A549 (cell line): ENCODE measurements at places on chromosomes 12 and 14. TPM values are rescaled to one million over a fixed set of nuclear protein-coding genes. Genes with fewer than 3 reads are reported as not detected.

- DNase-seq, result no peak
Measured at GRCh38 chr12:105409801-105410471, 79.4 kb downstream of the C12orf75 start.

- DNase-seq, result no peak
Measured at GRCh38 chr14:94593749-94594431, 12.7 kb downstream of the SERPINA5 start.

GRCh38 chr12:42498549-42499247, 90.8 kb downstream of the PRICKLE1 start:
- DNase-seq, result no peak

The NDRG2 gene
- polyA plus RNA-seq, result 3.6 to 4.7 TPM (median 4.1 TPM) in 3 replicates

DNA sequence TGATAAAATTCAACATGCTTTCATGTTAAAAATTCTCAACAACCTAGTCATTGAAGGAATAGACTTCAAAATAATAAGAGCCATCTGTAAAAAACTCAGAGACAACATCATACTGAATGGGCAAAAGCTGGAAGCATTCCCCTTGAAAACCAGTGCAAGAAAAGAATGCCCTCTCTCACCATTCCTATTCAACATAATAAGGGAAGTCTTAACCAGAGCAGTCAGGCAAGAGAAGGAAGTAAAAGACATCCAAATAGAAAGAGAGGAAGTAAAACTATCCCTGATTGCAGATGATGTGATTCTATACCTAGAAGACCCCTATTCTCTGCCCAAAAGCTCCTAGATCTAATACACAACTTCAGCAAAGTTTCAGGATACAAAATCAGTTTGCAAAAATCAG, 52.9 kb downstream of the APOBEC1 start:
- no peak for DNase-seq

DNA sequence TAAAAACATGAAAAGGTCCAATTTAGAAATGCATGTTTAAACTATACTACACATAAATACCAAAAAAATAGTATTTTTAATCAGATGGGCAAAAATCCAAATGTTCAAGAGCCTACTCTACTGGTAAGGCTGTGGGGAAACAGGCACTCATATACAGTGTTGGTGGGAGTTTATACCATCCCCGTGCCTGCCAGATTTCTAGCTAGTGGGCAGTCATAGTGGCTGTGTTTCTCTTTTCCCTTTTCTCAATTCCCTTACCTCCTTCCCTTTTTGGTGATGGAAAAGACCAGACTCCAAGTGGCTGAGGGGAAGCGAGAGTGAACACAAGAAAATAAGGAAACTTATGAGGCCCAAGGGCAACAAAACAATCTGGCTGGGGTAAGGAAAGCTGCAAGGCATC, 14.7 kb downstream of the ZNF641 start:
- no peak for DNase-seq

GRCh38 chr14:91654836-91655235, 77.0 kb downstream of the CATSPERB start:
- no peak for DNase-seq

- peak; percentile 33 for DNase-seq
Measured at GRCh38 chr12:15227004-15227679, 5.9 kb upstream of the RERG start.

DNA sequence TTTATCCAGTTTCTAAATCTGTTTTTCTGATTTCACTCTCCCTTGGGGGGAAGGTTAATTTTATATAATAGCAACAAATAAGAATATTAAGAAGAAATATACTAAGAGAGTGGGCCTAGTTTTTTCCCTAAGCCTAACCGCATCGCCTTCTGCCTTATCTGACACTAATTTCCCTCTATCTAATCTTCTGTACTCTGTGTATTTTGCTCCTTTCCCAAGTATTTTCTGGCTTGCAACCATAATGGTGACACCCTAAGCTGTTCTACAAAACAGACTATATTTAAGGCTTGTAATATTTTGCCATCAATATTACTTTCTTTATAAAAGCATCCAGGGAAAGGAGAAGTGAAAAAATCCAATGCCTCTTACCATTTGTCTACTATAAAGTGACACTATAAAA, 1168.8 kb downstream of the GALC start:
- DNase-seq, result no peak

- DNase-seq, result no peak
Measured at GRCh38 chr12:25904442-25904841, 54.0 kb upstream of the RASSF8 start.

- no peak for DNase-seq
Measured at GRCh38 chr14:22656226-22656625, 12.1 kb upstream of the OR6J1 start.

- DNase-seq, result peak; percentile 22
Measured at GRCh38 chr12:54689984-54690383, 41.8 kb upstream of the DCD start.

GRCh38 chr12:97716356-97716755, 253.8 kb downstream of the RMST start:
- DNase-seq, result peak; percentile 5

The PRH1 gene
- polyA plus RNA-seq, result 6.7 to 7.8 TPM (median 7.8 TPM) in 3 replicates

The SDS gene
- 5.4 to 7.3 TPM (median 6.5 TPM) in 3 replicates for polyA plus RNA-seq

- DNase-seq, result peak; percentile 55
Measured at GRCh38 chr14:79809849-79810612, 401.3 kb downstream of the DIO2 start.

DNA sequence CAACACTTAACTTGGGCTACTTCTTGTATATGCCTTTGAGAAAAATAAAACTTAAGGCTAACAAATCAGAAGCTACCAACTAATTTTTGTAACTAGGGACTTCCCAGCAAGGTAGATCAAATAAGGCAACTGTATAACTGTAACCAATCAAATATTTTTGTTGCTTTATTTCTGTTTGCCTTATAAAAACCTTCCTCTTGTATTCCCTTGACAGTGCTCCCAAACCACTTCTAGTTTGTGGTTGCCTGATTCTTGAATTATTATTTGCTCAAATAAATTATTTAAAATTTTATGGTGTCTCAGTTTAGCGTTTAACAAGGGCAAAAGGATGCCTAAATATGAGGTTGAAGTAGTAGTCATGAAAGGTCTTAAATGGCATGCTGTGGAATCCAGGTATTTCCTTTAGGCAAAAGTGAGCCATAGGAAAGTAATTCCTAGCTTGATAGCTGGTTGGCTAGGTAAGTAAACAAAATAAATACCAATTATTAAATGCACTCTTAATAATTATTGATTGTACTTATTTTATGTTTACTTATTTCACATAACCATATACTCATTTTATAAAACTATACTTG, 632.6 kb downstream of the RPL10L start:
- no peak for DNase-seq

- no peak for DNase-seq
Measured at GRCh38 chr14:97517566-97518234, 720.5 kb downstream of the VRK1 start.

GRCh38 chr12:100216337-100216736, 15.7 kb downstream of the ACTR6 start:
- no peak for DNase-seq

DNA sequence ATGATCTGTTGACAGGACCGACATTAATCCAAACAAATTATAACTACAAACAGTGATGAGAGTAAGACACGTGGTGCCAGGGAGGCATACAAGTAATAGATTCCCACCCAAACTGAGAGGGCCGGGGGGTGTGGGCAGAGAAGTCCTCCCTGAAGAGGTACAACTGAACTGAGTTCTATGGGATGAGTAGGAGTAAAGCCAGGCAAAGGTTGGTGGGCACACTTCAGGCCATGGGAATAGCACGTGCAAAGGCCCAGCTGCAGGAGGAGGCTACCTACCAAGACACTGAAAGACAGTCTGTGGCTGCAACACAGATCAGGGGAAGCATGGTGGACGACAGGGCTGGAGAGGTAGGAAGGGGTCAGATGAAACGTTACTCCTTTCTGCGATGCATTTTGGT, 22.0 kb upstream of the VWF start:
- DNase-seq, result no peak

The CHMP4A gene
- polyA plus RNA-seq, result 112 to 124 TPM (median 117 TPM) in 3 replicates

DNA sequence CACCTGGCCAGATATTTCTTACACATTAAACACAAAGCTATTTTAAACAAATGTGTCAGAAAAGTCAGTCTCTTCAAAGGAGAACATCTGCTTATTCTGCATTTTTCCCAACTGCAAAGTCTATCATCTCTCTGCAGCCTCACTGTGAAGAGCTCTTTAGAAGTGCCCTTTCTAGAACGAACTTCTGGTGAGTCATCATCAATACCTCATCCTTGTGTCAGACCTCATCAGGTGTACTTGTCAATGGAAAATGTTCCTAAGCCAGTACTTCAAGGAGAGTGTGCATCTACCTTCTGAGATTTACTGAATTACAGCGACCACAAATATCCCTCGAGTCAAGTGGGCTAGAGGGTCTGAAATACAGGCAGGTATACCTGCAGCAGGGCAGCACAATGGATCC, 457.3 kb downstream of the LRIG3 start:
- DNase-seq, result no peak

The KCNC2 gene
- polyA plus RNA-seq, result not detected in 3 replicates

DNA sequence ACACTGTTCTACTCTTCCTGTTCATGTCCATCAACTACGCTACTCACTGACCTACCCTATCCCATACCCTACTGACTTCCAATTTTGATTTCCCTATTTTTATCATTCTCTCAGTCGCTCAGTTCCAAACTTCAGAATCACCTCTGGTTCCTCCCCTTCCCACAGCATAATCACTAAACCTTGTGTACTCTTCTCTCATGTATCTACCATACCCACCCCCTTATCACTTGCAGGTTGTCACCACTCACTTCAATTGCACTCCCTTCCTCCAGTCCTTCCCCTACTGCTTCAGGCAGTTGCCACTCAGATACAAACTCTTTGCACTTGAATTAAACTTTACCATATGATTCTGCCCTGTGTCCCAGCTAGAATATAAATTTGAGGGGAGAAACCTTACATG, 6.3 kb downstream of the RACGAP1 start:
- DNase-seq, result no peak

The ALDH1L2 gene
- polyA plus RNA-seq, result 2.4 to 2.8 TPM (median 2.8 TPM) in 3 replicates

GRCh38 chr14:61511558-61511948, 183.8 kb upstream of the HIF1A start:
- DNase-seq, result no peak

DNA sequence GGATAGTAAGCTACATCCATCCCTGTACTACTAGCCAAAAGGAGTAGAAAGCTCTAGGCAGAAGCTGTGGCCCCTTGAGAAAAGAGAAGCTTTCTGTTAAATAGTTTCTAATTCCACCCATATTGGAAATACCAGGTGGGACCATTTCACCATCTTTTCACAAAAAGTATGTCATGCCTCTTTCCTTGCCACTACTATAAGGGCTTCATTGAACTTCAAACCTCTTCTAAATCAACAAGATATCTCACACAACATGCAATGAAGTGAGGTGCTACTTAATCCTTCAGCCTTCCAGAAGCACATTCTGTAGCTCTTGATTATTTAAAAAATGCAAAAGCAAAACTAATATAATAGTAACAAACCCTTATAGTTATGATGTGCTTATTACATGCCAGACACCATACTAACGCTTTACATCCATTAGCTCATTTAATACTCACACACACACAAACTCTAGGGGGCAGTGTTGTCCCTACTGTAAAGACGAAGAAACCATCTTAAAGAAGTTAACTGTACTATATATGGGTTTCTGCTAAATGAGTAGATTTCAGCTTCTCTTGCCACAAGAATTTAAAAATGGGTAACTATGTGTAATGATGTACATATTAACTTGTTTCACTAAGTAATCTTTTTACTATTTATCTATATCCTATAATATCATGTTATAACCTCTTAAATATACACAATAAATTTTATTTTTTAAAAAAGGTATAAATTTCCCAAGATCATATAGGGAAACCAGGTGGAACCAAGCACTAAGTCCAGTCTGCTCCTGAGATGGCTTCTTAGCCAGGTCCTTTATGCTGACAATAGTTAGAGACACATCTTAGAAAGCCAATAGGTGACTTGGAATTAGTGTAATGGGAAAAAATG, 124.4 kb downstream of the RPS29 start:
- peak; percentile 82 for DNase-seq

- peak; percentile 93 for DNase-seq
Measured at GRCh38 chr12:6332459-6332858, 9.4 kb downstream of the TNFRSF1A start.

DNA sequence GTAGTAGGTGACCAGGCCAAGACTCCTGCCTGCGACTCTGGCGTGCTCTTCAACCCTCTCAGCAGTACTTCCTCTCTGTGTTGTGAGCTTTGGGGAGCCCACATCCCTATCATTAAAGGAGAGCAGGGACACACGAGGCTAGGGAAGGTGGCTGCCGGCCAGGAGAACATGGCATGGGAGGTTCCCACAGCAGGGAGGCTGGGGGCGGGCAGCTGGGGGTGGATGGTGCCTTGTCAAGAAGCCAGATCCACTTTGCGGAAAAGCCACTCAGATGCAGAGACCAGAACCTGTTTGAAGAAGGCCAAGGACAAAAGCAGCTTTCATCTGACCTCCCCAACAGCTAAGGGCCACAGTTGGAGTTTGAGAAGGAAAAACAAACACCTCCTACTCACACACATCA, 198.6 kb downstream of the BCL11B start:
- no peak for DNase-seq

- no peak for DNase-seq
Measured at GRCh38 chr14:39781466-39781865, 349.2 kb upstream of the FBXO33 start.

DNA sequence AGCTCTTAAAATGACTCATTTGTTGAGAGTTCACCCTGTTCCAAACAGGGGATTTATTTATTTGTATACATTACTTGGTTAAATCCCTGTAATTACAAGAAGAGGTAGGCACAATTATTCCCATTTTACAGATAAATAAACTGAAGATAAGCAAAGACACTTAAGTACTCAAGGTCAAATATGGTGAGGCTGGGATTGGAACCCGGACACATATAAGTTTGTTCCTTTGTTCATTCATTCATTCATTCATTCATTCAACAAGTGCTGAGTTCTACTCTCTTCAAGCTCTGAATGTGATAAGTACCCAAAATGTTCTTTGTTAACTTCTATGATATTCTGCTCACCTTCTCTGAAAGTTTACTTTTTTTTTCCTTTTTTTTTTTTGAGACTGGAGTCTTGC, 2.4 kb upstream of the TRIM9 start:
- no peak for DNase-seq

The PDE3A gene
- polyA plus RNA-seq, result 6.0 to 7.6 TPM (median 7.3 TPM) in 3 replicates

GRCh38 chr12:79059557-79059956, 195.0 kb downstream of the SYT1 start:
- DNase-seq, result no peak
